Stomach (tissue), 19 donors: ENCODE measurements at places on chromosomes 16 and 17. TPM values are rescaled to one million over a fixed set of nuclear protein-coding genes. Genes with fewer than 3 reads are reported as not detected.

DNA sequence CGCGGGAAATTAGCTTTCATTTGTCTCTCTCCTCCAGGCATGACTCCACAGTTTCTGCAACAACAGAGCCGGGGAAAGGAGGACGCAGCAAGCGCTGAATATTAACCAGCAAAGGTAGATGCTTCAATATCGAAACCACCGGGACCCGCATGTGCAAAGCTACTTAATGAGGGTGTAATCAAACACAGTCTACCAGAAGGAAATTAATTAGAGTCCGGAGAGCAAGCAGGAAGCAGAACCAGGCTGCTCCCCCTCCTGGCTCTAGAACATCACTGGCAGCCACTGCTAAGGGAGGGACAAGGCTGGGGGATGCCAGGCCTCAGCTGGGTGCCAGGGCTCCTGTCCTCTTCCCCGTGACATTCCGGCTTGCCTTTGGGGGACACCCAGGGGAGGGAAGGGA lies 21.7 kb downstream of the LRRC75A start:
- peak; percentile 59 for DNase-seq

The EPN3 gene
- total RNA-seq, result 49.5 TPM

DNA sequence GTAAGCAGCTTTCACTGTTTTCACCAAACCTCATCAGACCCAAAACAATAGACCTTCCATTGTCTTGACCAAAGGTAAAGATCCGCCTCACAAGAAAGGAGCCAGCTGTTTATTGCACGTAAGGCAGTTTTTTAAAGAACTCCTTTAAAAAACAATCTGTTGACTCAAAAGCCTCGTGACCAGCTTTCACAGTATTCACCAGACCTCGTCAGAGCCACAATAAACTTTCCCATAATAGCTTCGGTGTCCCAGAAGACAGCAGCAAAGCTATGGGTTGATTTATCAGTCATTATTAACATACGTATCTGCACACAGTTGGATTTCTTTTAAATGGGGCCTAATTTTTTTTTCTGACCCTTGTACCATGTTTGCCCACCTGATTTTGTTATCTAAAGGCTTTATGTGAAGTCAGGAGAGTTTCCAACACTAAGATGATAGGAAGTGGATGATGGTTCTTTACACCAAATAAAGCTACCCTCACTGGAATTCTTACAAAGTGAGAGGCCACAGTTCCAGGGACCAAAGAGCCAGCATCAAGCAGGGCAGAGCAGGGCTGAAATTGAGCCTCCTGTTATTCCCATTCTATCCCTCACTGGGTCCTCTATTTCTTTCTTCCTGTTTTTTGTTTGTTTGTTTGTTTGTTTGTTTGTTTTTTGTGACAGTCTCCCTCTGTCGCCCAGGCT lies 17.6 kb upstream of the HELZ start:
- DNase-seq, result no peak

DNA sequence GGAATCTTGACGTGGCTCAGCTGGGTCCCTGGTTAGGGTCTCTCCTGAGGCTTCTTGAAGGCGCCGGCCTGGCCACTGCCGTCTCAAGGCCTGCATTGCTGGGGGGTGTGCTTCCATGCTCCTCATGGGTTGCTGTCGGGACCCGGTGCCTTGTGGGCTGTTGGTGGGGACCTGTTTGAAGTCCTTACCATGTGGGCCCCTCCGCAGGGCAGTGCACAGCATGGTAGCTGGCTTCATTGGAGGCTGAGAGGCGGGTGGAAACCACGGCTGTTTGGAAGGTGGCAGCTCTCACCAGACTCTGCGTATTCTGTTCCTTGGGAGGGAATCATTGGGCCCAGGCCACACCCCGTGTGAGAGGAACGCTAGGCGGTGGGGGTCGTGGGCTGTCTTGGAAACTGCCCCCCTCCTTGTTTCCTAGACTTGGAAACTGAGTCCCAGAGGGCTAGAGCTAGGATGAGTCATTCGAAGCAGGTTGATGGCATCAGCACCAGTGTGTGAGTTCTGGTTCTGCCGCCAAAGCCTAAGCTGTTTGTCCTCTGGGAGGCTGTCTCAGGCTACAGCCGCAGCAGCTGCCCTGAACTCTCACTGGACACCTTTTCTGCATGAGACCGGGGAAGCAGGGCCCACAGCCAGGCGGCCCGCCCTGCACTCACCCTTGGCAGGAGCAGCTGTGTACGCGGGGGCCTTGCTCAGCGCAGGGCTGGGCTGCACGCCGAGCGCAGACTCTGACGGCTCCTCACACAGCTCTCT lies 35.2 kb downstream of the ZNF750 start:
- peak; percentile 86 for DNase-seq

- peak; percentile 41 for DNase-seq
Observed at GRCh38 chr17:35765086-35765710, 4.5 kb downstream of the C17orf50 start.

The RFWD3 gene
- 65.6 TPM for total RNA-seq

- DNase-seq, result peak; percentile 40
Observed at GRCh38 chr16:16062023-16062937, 112.9 kb downstream of the ABCC1 start.

The CD300LB gene
- total RNA-seq, result not detected
